ENCODE measurements at places on chromosomes 5 and 9. TPM values are rescaled to one million over a fixed set of nuclear protein-coding genes. Genes with fewer than 3 reads are reported as not detected.

GRCh38 chr5:136249678-136250266, 56.8 kb upstream of the SMIM32 start:
- peak; percentile 54 for DNase-seq
- no peak overlapping the region for H3K4me3 ChIP-seq
- peaks cover 27% of the 10 kb centered on the region for H3K27me3 ChIP-seq
- no peak overlapping the region for H3K27ac ChIP-seq
- H3K36me3 ChIP-seq, result no peaks in the 10 kb centered on the region
- no peaks in the 10 kb centered on the region for H3K4me1 ChIP-seq

- no peaks in the 10 kb centered on the region for H3K4me1 ChIP-seq
- no peak overlapping the region for H3K27ac ChIP-seq
- H3K36me3 ChIP-seq, result no peaks in the 10 kb centered on the region
- no peak for DNase-seq
Observed at GRCh38 chr5:156208271-156208670, 118.7 kb upstream of the SGCD start.

DNA sequence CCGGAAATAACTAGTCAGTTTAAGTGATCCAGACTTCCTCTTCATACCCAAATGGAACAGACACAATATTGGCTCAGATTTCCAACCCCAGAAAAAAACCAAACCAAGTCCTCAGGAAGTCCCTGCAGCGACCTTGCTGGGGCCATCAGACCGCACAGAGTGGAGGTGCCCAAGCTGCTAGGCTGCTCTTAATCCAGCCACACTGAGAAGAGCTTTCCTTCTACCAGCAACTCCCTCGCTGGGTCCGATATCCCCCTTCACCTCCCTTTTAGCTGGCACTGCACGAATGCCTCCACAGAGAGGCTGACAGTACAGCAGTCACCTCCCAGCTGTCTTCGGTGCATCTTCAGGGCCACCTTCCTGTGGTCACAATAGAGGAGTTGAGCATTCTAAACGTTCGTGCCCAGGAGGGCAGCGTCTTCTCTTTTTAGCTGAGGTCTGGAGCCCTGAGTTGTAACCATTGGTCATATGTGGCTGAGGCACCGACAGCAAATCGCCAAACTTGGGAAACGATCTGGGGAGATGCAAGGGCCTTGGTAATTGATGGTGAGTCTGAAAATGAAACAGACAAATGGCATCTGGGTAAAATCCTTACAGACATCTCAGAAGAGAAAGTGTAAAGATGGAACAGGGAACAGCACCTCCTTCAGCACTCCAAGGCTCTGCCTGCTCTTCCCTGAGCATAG, 5.7 kb downstream of the NAIF1 start:
- peaks cover 7% of the 10 kb centered on the region for H3K4me1 ChIP-seq
- no peak overlapping the region for H3K4me3 ChIP-seq
- H3K36me3 ChIP-seq, result no peaks in the 10 kb centered on the region
- no peak overlapping the region for H3K27ac ChIP-seq
- H3K27me3 ChIP-seq, result no peaks in the 10 kb centered on the region

DNA sequence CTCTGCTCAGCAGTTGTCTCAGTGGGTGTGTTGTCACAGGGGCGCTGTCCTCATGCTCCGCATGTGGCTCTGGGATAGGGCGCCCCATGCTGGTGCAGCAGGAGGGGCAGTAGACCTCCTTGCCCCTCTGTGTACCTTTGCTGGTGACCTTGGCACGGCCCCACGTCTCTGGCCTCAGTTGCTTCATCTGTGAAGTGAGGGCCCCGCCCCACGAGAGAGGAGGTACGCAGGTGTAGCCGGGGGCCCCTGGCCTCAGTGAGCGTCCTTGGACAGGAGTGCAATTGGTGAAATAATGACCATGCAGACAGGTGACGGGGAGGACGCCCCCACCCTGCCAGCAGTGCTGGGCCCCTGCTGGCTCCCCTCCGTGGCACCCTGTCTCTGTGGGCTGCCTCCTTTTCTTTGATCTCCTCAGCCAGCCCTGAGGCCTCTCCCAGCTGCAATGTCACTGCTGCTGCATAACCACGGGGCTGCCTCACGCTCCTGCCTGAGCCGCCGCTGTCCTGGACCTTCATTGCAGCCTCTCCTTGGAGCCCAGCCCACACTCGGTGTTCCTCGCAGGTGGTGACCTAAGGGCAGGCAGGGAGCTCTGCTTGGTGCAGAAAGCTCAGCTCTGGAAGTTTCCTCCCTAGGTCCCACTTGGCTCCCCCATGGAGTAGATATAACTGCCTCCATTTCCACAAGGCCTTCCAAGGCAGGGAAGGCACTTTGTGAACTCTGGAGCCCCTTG, 57.3 kb downstream of the PHF2 start:
- no peaks in the 10 kb centered on the region for H3K36me3 ChIP-seq
- no peaks in the 10 kb centered on the region for H3K4me1 ChIP-seq
- DNase-seq, result no peak
- no peaks in the 10 kb centered on the region for H3K27me3 ChIP-seq
- no peak overlapping the region for H3K4me3 ChIP-seq

MZB1 gene
- 0.81 TPM for total RNA-seq

GRCh38 chr9:130482463-130482862, 37.7 kb downstream of the ASS1 start:
- no peak for DNase-seq
- H3K27ac ChIP-seq, result no peak overlapping the region
- no peak overlapping the region for H3K4me3 ChIP-seq
- no peaks in the 10 kb centered on the region for H3K4me1 ChIP-seq

GRCh38 chr5:111584651-111585050, 72.3 kb upstream of the STARD4 start:
- no peak for DNase-seq
- no peaks in the 10 kb centered on the region for H3K4me1 ChIP-seq
- H3K36me3 ChIP-seq, result no peaks in the 10 kb centered on the region
- H3K4me3 ChIP-seq, result no peak overlapping the region

GRCh38 chr9:95494022-95494415, 22.8 kb downstream of the PTCH1 start:
- H3K27ac ChIP-seq, result no peak overlapping the region
- no peaks in the 10 kb centered on the region for H3K4me1 ChIP-seq
- no peaks in the 10 kb centered on the region for H3K27me3 ChIP-seq
- no peak overlapping the region for H3K4me3 ChIP-seq

DNA sequence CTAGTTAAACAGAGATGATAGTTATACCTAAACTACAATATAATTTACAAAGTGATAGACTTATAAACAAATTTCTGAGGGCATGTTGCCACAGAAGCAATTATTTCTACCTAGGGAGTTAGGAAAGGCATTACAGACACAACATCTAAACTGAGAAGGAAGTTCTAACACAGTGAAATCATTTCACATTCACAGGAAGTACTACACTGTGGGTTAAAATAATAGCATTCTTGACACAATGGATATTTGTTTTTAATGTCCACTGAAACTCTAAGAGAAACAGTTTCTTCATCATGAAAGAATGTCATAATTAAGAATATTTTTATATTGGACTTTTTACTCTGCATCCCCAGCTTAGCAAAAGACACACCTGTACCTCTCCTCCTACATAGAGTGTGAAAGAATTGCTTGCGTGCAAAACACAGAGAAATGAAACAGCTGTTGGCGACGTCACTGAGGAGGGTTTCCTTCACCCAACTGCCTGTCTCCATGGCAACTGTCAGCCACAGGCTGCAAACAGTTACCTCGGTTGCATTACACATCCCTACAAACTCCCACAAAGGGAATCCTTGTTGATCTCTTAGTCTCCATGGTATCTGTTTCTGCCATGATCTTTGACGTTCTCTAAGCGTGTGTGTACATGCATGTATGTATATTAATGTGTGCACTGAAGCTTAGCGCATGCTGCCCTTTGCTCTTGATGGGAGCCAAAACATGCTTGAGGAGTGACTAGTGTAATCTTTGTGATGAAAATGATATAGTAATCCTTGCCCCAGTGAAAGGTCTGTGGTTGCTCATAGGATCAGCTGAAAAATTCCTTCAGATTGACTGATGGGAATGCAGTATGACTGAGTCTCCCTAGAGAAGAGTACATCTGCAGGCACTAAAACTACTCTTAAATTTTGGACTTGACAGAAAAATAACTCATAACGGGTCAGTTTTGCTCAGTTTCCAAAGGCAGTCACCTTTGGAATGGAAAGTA, 168.5 kb downstream of the ACTL7B start:
- no peak overlapping the region for H3K4me3 ChIP-seq
- peaks cover 3% of the 10 kb centered on the region for H3K4me1 ChIP-seq
- no peaks in the 10 kb centered on the region for H3K36me3 ChIP-seq
- DNase-seq, result no peak
- H3K27me3 ChIP-seq, result no peaks in the 10 kb centered on the region
- no peak overlapping the region for H3K27ac ChIP-seq

- H3K4me1 ChIP-seq, result no peaks in the 10 kb centered on the region
- no peaks in the 10 kb centered on the region for H3K27me3 ChIP-seq
- DNase-seq, result no peak
Observed at GRCh38 chr5:8691221-8691620, 822.3 kb downstream of the MTRR start.

FAM193B gene
- 54.0 TPM for total RNA-seq

DNA sequence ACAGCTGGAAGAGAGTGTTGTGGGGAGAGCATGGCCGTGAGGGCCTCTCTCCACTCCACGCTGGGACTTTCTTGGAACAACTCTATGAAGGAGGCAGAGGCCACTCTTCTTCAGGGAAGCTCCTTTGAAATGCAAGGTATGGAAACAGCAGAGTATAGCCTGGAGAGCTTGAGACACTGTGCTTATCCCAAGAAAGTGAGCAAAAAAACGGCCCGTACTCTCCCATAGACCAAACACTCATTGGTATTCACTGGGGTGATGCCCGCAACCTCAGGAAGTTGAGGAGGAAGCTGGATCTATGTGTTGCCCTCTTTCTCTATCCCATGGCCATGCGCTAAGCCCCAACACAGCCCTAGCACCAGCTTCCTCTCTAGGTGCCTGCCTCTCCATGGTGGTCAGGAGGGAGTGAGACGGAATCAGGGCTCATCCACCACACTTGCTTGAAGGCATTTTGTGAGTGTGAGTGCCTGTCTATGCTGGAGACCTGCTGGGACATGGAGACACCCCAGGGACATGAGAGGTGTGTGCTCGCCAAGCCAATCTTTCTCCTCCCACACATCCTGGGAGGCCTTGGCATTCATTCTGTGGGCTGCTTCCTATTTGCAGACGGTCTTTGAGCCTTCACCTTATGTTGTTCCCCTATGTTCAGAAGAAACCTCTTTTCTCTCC, 616.6 kb downstream of the IRX1 start:
- no peaks in the 10 kb centered on the region for H3K4me1 ChIP-seq
- no peak for DNase-seq

TMEM215 gene
- not detected for total RNA-seq

DNA sequence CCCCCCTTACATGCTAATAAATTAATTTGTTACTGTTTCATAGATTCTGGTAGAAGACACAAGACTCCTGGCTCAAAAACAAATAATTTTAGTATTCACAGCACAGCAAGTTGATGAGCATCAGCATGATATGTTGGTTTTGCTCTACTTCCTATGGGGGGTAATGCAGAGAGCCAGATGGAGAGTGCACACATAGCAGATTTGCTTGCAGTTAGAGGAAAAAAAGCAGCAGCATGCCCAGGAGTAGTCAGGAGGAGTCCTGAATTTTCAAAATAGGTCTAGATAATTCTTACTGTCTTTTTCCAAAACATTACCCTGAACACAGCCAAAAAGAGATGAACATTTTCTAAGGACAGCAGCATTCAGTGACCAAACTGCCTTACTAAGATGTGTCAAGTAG, 261.3 kb downstream of the COX7C start:
- DNase-seq, result no peak
- H3K27me3 ChIP-seq, result no peaks in the 10 kb centered on the region
- H3K36me3 ChIP-seq, result no peaks in the 10 kb centered on the region
- H3K4me3 ChIP-seq, result no peak overlapping the region
- no peak overlapping the region for H3K27ac ChIP-seq

ROR2 gene
- total RNA-seq, result 15.7 TPM

OR2V1 gene
- not detected for total RNA-seq

GRCh38 chr5:36079200-36079781, 12.6 kb upstream of the UGT3A2 start:
- peak; percentile 61 for DNase-seq
- peaks cover 4% of the 10 kb centered on the region for H3K4me1 ChIP-seq
- H3K27ac ChIP-seq, result no peak overlapping the region

GRCh38 chr5:16564248-16564867, 52.4 kb downstream of the RETREG1 start:
- no peak overlapping the region for H3K27ac ChIP-seq
- no peak for DNase-seq
- no peaks in the 10 kb centered on the region for H3K4me1 ChIP-seq
- H3K27me3 ChIP-seq, result no peaks in the 10 kb centered on the region

DNA sequence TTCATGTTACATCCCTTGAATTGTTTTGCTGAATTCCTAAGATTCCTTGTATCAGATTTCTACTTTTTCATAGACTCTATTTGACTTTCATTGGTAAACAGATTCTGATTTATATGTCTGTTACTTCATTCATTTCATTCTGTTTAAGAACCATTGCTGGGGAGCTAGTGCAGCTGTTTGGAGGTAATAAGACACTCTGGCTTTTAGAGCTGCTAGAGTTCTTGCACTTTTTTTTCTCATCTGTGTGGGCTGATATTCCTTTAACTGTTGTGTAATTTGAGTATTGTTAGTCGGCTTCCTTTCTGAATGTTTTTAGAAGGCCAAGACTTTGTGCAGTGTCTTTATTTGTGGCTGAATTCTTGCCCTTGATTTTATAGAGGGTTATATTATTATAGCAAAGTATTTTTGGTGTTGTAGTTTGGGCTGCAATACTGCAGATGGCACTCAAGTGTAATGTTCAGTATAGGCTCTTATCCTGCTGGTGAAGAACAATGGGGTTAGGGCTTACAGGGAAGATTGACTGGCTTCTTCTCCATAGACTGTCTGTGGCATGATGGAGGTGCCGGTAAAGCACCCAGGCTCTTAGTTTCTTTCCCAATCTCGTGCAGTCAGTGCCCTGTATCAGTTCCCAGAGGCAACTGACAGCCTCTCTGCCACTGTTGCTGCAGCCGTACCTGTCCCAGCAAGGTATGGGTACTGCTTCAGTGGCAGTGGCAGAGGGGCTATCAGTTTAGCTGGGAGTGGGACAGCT, 162.2 kb downstream of the OXCT1 start:
- H3K27ac ChIP-seq, result no peak overlapping the region
- no peaks in the 10 kb centered on the region for H3K4me1 ChIP-seq
- no peak overlapping the region for H3K4me3 ChIP-seq
- peak; percentile 21 for DNase-seq
- H3K27me3 ChIP-seq, result peaks cover 5% of the 10 kb centered on the region
- H3K36me3 ChIP-seq, result no peaks in the 10 kb centered on the region

AGXT2 gene
- not detected for total RNA-seq

- H3K4me1 ChIP-seq, result no peaks in the 10 kb centered on the region
- no peaks in the 10 kb centered on the region for H3K27me3 ChIP-seq
- no peaks in the 10 kb centered on the region for H3K36me3 ChIP-seq
Observed at GRCh38 chr5:67910546-67910945, 305.0 kb upstream of the PIK3R1 start.

ADAMTS13 gene
- 9.2 TPM for total RNA-seq

GRCh38 chr5:110329955-110330525, 396.4 kb downstream of the TMEM232 start:
- no peak for DNase-seq
- no peaks in the 10 kb centered on the region for H3K36me3 ChIP-seq
- H3K27me3 ChIP-seq, result no peaks in the 10 kb centered on the region

DNA sequence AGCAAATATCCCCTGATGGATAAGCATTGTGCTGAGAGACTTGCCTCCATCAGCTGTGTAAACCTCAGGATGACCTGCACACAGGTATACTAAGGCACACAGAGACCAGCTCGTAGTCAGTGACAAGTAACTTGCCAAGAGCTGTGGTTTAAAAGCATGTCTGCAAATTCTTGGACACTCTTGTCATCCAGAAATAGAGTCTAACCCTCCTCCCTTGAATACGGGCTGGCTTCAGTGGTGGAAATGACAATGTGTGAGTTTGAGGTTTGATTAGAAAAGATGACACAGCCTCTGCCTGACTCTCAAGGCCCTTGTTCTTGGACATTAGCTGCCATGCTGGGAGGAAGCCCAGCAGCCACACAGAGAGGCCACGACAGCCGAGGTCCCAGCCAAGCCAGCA, 114.4 kb downstream of the GADD45G start:
- 0 out of 2 replicates have a peak, but pooled peaks cover 3% of the 10 kb centered on the region for H3K4me1 ChIP-seq
- H3K27me3 ChIP-seq, result peaks cover 6% of the 10 kb centered on the region
- no peaks in the 10 kb centered on the region for H3K36me3 ChIP-seq
- no peak for DNase-seq

Data from HCT116 (cell line).